Fibroblast of skin of right biceps (primary cell): ENCODE measurements at places on chromosomes 5 and 9.

- no peak for DNase-seq
These were observed 39.5 kb downstream of the PRKACG start for GRCh38 chr9:68974431-68974830.

DNA sequence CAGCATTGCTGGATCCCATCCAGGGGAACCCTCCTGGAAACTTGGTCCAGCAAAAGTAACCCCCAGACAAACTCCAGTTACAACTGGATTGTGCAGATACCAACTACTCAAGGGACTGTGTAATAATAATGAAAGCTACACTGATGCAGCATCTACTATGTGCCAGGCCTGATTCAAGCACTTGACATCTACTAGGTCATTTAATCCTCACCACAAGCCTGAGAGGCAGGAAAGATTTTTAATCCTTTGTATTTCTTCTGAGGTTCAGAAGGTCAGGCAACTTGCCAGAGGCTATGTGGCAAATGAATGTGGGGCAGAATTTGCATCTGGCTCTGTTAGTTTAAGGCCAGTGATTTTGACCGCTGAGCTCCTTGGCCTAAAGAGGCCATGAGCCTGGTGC, 29.5 kb upstream of the FOXI1 start:
- peak; percentile 2 for DNase-seq

DNA sequence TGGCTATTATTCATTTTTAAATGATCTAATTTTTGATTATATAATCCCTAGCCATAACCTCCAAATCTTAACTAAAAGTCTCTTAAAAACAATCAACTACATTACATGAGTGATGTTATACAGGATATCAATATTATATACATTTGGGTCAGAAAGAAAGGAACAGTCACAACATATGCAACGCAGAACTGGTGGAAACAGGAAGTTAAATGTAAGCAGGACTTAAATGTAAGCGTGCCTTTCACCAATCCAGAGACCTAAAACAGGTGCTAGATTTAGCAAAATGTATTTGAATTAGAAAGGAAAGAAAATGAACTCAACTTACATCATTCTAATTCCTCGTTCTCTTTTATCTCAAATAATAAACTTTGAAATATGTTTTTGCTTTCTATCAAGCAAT, 738.5 kb downstream of the PTPRD start:
- DNase-seq = no peak

DNA sequence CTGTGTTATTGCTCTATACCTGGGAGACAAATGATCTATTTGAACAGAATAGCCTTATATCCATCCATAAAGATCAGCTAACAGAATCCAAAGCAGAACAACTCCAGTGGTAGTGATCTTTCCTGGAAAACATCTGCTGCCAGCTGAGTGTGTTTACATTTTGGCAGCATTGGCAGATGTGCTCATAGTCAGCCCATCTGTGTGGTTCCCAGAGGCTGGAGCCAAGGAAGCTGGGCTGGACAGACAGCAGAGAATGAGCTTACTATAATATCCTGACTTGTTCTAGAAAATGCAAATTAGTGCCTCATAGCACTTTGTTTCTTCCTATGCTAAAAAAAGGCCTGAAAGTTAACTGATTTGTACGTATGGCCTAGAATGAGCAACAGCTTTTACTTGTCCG, 99.7 kb downstream of the ST8SIA4 start:
- DNase-seq = no peak

GRCh38 chr5:162641142-162641813, 573.7 kb downstream of the GABRG2 start:
- DNase-seq = no peak

DNA sequence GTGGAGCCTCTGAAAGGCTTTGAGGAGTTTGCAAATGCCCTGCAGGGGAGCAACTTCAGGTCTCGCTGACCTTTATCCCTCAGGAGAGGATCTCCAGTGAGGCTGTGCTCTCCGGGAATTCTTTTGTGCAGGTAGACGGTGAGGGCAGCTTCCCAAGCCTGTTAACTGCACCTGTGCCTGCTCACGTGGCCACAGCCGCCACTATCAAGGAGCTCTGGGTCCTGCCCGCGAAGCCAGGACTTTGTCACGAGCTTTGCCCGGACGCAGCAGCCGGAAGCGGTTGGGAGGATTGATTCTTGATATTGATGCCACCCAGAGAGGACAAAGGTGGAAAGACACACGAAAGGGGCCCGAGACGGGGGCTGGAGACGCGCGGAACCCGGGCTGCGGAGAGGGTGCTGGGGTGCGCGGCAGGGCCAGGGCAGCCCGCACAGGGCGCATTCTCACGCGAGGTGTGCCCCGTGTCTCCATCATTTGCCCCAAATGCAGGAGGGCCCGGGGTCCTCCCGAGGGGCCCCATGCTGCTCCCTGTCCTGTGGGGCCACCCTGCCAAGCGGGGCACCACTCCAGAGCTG, 18.2 kb downstream of the SLC9A3 start:
- no peak for DNase-seq

GRCh38 chr5:54063817-54064216, 246.6 kb downstream of the ARL15 start:
- DNase-seq = peak; percentile 94

DNA sequence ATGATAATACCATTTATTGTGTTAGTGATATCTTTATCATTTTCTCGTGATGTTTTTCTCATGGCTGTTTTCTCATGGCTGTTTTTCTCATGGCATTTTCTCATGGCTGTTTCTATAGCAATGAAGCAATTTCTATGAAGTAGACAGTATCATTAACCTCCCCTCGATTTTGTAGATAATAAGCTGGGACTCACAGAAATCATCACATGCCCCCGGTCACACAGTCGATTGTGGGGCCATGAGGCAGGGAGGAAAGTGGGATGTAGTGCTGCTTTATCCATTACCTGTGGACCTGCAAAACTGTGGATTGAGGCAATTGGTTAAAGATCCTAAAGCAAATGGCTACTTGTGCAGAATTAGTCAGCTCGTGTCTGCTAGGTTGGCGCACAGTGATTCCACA, 47.3 kb downstream of the TGFBI start:
- DNase-seq = no peak

- no peak for DNase-seq
These were observed 678 bp downstream of the PLPP7 start for GRCh38 chr9:131290036-131290766.

DNA sequence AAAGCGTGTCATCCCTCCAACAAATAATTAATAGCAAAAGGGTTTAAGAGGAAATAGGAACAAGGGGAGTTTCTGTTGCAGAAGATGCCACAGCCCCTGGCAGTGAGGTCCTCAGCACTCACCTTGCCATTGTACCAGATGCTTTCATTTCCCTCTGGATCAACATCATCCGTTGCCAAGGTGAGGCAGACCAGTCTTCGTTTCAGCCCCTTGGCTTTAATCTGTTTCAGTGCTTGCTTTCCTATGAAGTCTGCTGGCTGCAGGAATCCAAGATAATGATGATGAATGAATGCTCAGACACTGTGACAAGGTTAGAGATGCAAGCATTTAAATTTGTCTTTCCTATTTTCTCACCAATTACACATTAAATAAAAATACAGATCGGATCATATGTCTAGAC, 20.0 kb upstream of the ARSB start:
- DNase-seq = no peak

DNA sequence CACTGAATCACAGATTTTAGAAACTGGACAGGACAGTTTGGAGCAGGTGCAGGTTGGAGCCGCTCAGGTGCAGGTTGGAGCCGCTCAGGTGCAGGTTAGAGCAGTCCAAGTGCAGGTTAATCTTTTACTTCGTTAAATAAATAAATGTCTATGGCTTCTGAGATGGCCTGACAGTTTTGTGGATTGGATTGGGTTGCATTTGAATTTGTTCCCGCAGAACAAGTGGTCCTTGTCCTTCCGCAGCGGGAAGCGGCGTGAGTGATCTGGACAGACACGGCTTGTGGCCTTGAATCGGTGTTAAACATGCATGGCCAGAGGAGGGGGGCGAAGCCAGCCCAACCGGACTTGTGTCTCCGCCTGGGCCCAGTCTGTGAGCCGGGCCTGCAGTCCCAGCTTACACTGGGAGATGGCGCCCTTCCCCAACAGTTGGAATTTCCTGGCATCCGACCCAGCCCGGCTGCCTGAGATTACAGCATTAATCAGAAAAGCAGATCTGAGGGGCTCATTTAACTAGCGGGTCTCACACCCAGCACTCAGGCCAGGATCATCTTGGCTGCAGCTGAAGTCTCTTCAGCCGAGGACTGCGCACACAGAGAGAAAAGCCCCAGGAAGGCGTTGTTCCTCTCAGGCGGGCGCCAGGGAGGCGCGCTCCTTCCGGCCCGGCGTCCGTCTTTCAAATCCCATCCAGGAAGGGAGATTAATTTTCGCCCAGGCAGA, 1.5 kb upstream of the OLFM1 start:
- peak; percentile 40 for DNase-seq

DNA sequence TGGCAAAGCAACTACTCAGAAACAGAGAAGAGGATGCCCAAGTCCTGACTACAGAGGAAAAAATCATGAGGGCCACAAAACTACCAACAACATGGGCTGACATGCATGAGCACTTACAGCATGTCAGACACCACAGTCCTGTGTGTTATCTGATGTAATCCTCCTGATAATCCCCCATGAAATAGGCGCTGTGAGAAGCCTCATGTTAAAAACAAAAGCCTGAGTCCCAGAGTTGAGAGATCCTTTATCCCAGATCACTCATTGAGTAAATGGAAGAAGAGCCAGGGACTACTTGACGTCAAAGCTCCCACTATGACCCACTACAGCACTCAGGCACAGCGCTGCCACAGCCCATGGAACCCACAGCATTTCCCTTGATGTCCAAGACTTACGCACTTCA, 7.2 kb upstream of the SPOCK1 start:
- DNase-seq = no peak

DNA sequence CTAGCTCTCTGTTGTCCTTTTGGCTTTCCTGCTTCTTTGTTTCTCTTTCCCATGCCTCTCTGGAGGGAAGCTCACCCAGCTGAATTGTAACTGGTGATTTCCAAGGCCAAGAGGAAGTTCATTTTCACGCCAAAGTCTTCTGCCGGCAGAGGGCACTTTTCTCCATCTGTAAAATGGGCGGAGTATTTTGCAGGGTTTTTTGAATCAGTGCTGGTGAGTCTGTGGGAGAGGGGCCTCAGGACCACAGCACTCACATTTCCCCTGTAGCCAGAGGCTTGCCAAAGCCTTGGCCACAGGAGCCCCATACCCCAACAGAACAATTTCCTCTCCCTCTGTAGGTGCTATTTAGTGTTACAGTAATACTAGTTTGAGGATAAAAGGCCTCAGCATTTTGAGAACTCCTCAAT, 42.3 kb upstream of the MATR3 start:
- no peak for DNase-seq

DNA sequence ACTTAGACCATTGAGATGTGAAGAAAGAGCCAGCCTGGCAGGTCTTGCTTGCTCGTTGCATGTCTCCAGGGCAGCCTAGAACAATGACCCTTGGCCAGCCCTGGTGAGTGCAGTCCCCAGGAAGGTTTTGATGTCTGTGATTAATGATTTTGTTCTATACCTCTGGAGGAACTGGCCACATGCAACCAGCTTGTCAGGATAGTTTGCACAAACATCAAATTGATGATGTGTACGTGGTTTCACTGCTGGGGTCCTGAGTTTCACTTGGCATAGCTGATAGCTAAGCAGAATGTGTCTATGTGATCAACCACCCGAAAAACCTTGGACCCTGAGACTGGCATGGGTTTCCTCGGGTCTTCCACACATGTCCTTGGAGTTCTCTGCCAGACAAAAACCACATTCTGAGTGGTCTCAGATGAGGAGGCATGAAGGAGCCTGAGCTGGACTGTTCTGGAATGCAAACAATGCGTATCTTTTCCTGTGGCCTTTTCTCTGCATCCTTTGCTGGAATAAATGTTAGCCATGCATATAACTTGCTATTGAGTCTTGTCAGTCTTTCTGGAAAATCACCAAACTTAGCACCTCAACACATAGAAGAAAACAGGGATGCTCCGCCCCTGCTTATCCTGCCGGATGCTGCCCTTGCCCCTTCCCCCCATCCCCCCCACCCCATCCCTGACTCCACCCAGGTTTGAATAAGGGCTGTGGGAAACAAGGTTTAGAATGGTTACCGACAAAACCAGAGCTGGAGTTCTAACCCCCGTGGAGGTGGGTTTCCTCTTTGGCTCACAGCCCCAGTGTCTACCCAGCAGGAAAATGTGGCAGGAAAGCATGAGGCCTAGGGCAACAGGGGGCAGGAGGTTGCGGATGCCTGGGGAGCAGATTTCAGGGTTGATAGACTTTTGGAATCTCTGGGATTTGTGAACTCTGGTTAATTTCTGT, 50.1 kb upstream of the ANKRD33B start:
- DNase-seq = peak; percentile 97

DNA sequence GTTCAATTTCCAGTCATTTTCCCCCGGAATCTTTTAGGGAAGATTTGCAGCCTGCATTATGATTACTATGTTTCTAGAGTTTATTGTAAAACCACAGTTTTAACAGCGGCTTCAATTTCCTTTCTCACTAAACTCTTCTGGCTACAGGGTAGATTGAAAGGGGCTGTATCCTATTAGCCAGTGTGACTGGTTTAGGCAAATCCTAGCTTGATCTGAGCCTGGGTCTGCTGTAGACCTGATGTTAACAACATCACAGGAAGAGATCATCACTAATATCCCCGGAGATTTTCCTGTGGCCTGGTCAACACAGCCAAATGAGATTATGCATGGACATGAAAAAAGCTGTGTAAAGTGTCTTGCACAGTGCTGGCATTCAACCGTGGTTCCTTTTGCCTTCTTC, 33.4 kb downstream of the STOM start:
- no peak for DNase-seq

DNA sequence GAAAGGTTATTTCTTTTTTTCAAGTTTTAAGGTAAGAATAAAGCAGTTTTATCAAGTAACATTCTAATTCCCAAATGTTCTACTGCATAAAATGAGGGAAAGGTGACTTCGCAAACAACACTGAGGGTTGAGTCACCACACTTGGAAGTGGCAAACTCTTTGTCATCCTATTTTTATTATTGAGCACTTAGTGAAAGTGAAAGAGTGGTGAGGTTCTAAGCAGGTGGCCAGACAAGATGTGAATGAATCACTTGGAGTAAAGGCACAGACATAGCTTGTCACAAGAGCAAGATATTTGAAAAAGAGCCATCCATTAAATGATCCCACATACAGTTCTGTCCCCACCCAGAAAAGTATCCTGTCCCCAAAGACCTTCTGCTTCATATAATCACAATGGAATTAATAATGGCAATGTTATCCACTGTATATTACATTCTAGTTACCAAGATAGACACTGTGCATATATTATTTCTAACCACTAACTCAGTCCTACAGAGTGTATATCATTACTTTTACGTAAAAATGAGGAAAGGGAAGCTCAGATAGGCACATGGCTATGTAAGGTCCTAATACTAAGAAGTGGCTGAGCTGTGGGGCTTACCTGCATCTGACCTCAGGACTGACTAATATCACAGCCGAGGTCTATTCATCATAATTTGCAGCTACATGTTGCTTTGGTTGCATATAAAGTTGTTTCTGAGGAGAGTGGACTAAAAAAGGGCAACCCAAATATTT, 730.4 kb upstream of the MEF2C start:
- no peak for DNase-seq

DNA sequence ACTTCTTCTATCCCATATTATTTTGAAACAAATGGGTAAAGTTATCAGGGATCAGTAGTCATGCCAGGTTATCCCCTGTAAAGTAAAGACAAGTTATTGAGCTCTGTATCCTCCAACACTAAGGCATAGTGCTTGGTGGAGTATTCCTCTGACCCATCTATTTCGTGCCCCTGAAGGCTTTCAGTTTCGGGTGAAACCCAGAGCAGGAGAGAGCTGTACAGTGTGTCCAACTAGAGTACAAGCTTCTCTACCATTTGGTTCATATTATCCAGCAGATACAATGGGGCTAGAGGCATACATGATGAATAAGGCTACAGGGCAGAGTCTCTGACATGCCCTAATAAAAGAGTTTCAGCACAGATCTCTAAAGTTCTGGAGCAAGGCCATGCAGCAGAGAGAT, 3.2 kb upstream of the SLC22A4 start:
- DNase-seq = no peak
